ENCODE measurements at places on chromosomes 16 and 17.

- DNase-seq: no peak
Observed at GRCh38 chr16:49213594-49213993, 68.0 kb downstream of the CBLN1 start.

GRCh38 chr17:8068736-8069586 is 18.6 kb downstream of the ALOX12B start:
- no peak for DNase-seq

DNA sequence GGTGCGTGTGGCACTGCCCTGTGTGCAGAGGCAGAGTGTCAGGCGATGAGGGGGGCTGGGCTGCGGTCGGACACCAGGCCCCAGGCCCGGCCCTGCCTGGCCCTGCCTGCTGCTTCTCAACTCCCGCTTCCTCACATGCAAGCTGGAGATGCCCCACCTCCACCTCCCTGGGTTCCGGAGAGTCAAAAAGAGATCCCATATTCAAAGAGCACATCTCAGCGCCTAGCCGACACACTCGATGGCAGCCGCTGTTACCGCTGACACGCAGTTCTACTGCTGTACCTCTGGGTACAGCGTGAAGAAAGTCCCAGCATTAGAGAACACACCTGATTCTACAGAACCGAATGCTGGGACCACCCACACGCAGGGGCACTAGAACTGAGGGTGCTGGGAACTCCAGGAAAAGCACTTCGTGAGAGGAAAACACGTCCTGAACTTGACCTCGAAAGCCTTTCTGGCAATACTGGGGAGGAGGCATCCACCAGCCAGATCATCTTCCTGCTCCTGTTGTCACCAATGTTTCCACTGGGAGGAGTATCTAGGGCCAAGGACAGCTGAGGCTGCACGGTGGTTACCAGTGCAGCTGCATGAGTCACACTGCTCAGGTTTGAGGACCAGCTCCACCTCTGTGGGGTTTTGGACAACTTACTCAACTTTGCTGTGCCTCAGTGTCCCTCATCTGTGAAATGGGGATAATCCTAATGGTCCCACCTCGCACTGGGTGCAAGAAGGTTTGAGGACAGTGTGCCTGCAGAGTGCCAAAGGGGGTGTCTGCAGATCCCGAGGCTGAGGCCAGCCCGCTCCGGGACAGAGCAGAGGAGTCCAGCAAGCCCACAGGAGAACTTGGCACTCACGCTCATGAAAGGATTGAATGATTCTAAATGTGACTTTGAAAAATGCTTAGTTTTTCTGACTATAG is 100.4 kb upstream of the DNAH17 start:
- DNase-seq: no peak

GRCh38 chr16:83164816-83165215 is 538.0 kb downstream of the CDH13 start:
- DNase-seq: no peak

DNA sequence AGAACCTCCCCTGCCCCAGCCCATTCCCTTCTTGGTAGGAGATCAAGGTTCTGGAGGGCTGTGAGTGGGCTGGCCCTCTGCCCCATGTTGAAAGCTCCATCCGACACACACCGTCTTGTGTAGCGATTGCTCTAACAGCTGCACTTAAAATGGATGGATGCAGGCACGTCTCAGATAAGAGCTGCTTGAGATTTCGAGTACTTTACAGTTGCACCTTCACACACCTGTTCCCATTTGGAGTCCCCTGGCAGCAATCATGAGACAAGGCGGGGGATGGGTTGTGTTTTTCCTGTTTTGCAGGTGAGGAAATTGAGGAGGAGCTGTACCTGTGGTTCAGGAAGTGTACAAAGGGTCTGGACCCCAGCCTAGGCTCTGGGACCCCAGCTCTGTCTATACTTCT is 25.6 kb upstream of the TAC4 start:
- no peak for DNase-seq

GRCh38 chr17:63309021-63309420 is 137.1 kb downstream of the CYB561 start:
- DNase-seq: no peak

GRCh38 chr17:79933863-79934652 is 94.8 kb upstream of the CBX4 start:
- DNase-seq: no peak

DNA sequence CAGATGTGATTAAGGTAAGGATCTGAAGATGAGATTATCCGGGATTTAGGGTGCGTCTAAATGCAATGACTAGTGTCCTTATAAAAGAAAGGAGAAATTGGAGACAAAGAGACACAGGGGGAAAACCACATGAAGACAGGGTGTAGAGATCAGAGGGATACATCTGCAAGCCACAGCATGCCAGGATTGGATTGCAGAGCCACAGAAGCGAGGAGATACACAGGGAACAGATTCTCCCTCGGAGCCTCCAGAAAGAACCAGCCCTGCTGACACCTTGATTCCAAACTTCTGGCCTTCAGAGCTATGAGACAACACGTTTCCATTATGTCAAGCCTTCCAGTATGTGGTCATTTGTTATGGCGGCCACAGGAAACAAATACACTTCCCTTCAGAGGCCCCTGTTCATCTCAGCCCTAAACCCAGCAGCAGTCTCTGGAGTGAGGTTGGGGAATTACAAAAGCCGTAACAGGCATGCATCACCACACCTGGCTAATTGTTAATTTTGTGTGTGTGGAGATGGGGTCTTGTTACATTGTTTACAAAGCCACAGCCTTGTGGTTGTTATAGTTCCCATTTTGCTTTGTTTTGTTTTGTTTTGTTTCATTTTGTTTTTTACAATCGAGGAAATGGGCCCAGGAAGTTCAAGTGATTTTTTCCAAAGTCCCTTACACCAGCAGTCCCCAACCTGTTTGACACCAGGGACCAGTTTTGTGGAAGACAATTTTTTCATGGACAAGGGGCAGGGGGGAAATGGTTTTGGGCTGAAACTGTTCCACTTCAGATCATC is 51.6 kb upstream of the LYRM9 start:
- DNase-seq: no peak

GRCh38 chr16:17063201-17064139 is 407.3 kb downstream of the XYLT1 start:
- no peak for DNase-seq

DNA sequence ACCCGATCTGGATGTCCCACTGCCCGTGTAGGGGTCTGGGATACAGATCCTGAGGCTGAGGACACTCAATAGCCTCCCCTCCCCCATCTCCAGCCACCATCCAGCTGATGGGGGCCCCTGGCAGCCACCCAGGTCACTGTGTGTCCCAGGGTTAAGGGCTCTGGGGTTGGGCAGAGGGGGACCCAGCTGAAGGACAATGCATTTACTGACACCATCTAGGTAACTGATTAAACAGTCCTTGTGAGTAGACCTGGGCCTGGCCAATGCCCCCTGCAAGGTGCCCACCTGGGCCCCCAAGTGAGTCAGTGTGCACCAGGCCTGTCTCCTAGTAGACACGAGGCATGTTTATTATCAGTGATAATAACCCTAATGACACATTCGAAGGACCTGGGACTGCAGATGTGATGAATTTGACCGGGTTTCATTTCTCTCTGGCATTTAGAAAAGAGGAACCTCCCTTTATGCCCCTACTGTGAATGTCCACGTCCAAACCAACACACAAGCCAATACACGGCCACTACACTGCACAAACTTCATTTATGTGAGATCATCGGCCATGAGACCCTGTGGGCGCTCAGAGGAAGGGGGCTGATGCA is 261.9 kb upstream of the FOXF1 start:
- DNase-seq: no peak

DNA sequence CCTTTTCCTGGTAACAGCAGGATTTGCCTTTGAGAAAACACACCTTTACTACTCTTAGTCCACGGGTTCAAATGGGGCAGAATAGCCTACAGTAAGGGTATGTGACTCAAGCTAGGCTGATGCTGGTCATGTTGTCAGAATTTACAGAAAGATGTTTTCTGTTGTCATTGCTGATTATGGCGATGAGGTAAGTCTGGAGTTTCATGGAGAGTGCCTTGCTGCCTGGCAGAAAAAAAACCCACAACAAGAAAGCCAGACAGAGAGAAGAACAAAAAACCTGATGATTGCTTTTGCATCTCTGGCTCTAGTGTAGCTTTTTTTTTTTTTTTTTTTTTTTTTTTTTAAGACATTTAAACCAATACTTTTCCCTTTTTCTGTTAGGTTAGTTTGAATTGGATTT is 47.9 kb downstream of the SLC6A4 start:
- no peak for DNase-seq

- no peak for DNase-seq
Observed at GRCh38 chr16:58363746-58364393, 28.4 kb upstream of the GINS3 start.

GRCh38 chr17:77231076-77231871 is 90.5 kb downstream of the SEC14L1 start:
- DNase-seq: no peak

- no peak for DNase-seq
Observed at GRCh38 chr16:49681217-49681883, 174.6 kb downstream of the ZNF423 start.

- no peak for DNase-seq
Observed at GRCh38 chr17:77877036-77877435, 81.5 kb upstream of the TNRC6C start.

GRCh38 chr17:45190503-45191255 is 29.0 kb downstream of the HEXIM2 start:
- DNase-seq: no peak

DNA sequence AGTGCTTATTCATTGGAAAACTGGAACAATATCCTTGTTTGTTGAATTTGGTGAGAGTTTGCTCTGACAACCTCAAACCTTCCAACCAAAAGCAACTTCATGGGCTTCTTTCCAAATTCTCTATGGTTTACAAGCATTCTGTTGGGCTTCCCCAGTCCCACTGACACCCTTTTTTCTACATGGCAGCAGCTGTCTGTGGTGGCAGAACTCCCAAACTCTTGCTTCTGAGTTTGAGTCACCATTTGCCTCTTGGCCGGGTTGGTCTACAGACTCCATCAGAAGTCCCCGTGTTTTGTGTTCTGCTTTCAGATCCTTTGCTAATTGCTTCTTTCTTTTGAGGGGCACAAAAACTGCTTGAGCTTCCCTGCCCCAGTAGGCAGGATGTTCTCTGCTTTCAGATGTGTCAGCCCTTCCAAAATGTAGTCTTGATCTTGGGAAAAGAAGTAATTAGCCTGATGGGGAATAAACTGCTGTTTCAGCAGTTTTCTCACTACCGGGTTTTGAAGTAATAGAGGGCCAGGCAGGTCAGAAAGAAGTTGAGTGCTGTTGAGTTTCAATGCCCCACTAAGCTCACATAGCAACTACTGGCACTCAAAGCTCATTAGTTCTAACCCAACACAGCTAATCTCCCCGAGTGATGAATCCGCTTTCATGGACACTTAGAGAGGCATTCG is 80.7 kb downstream of the HS3ST3A1 start:
- no peak for DNase-seq

DNA sequence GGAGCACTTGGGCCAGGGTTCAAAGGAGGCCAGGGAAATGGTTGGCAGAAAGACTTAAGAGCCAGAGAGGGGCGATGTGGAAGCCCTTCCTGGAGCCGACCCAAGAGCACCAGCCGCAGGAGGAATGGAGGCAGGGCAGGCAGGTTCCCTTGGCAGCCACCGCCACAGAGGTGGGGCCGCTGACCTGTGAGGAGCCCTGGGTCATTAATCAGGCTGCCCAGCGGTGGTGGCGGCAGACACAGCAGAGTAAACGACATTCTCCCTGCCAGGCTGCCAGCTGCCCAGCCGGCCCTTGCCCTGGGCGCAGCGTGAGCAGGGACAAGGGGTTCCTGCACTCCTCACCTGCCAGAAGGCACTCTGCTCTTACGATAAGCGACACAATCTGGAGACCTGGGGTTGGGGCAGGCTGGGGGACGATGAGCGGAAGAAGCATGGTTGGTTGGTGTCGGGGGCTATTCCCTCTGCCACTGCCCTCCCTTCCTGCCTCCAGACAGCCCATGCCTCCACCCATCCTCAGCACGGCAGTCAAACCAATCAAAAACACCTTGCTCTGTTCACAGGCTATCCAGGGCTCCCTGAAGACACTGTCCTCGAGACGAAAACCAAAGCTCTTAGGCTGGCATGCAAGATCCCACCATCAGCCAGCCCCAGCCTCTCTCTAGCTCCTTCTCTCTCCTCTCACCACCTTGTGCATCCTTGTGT is 40.9 kb downstream of the PLXDC1 start:
- DNase-seq: no peak

- DNase-seq: no peak
Observed at GRCh38 chr16:17921357-17921978, 415.1 kb downstream of the NPIPA8 start.

- DNase-seq: no peak
Observed at GRCh38 chr16:25709213-25709612, 17.5 kb downstream of the HS3ST4 start.

GRCh38 chr16:33059206-33059605 is 134.8 kb upstream of the TP53TG3C start:
- no peak for DNase-seq

- DNase-seq: no peak
Observed at GRCh38 chr17:61766520-61766919, 96.8 kb downstream of the BRIP1 start.

DNA sequence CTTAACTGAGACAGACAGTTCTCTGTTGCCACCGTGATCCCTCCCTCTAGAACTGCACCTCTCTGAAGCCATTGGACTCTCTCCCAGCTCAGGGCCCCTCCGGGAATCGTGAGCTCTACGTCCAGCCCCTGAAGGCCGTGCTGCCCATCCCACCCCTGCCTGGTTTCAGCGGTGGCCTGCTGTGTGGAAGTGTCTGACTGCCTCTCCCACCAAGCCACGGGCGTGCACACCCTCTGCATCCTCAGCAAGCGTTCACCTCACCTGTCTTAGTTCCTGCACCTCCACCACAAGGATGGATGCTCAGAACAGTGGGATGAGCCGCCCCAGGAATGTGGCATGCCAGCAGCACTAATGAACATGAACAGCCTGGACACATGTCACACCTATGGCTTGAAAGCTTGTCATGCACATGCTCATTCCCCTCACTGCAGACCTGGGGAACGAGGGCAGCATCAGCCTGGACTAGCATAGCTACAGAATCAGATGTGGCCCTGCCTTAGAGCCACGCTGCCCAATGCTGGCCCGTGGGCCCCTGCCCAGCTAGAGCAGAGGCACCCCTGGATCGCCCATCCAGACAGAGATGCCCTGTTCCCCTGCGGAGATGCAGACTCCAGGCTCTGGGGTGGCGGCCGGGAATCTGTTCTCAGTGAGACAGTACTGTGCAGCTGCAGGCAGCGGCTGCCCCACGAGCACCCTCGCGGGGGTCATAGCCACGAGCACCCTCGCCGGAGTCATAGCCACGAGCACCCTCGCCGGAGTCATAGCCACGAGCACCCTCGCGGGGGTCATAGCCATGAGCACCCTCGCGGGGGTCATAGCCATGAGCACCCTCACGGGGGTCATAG is 73.7 kb upstream of the CHMP6 start:
- no peak for DNase-seq

All from NCI-H1048 (cell line).